ENCODE measurements at places on chromosomes 11 and 22.

GRCh38 chr22:25496396-25497064 lies 67.9 kb upstream of the GRK3 start:
- no peak for DNase-seq

- no peak for DNase-seq
Observed at GRCh38 chr11:41189701-41190436, 269.6 kb downstream of the LRRC4C start.

- no peak for DNase-seq
Observed at GRCh38 chr11:17954395-17955252, 58.2 kb downstream of the SERGEF start.

DNA sequence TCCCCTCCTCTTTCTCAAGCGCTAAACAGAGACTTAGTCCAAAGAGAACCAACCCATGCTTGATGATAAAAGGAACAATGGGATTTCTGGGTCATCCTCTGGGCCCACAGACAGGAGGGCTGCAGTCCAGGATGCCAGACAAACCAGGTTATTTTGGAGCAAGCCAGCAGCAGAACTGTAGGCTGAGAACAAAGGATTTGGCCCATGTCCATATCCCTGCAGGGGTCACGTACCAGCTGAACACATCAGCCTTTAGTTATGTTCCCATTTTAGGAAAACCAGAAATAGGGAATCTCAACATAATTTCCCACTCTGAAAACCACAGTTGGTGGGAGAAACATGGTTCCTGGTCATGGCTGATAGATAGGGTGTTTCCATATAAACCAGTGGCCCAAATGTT lies 533.6 kb upstream of the CADM1 start:
- no peak for DNase-seq

GRCh38 chr11:126079621-126080124 lies 17.0 kb upstream of the CDON start:
- DNase-seq: peak; percentile 14

DNA sequence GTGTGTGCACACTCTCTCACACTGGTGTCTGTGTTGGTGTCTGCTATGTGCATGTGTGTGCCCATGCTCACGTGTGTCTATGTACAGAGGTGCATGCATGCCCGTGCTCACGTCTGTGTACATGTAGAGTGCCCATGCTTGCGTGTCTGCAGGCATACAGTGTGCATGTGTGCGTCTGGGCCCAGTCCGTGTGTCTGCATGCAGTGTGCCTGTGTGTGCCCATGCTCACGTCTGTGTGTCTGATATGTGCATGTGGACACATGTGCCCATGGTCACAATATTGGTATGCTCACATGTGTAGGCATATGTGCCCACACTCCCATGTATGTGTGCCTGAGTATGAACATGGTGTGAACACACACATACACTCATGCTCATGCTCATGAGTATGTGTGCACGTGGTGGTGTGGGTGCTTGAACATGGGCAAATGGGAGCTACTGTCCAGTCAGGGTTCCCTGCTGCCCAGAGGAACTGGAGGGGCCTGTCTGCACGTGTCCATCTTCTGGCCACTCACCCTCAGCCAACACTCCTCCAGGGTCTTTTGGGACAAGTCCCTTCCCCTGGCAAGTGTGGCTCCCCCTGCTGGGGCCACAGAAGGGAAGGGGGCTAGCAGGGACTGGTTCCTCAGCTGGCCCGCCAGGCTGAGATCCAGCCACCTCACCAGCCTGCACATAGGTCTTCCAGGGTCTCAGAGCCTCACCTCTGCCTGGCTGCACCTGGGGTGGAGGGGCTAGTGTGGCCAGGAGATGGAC lies 7.3 kb upstream of the TBX1 start:
- DNase-seq: no peak

DNA sequence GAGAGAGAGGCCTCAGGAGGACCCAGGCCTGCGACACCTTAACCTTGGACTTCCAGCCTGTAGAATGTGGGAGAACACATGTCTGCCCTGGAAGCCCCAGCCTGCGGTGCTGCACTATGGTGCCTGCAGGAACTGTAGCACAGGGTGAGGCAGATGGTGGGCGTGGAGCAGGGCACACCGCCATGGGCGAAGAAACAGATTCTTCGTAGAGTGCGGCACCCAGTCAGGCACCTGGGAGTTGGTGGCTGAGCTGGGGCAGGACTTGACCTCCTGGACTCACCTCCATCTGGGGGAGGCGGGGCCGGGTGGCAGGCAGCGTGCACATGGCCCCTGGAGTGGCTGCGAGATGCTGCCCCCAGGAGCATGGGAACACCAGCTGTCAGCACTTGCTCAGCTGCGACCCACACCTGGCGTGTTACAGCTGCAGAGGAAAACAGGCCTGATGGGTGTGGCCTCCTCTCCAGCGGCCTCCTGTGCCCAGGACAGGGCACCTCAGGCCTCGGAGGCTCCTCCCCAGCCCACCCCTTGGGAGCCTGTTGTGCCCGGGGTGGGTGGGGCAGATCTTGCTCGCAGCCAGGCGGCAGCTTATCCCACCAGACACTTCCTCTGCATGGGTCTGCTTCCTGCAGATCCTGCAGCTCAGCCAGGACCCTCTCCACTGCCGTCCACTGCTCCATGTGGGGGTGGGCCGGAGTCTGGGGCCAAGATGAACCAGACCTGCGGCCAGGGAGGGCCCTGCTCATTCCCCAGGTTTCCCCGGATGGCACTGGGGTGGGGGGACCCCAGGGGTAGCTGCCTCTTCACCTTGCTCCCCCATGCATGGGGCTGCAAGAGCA lies 80.4 kb downstream of the MYEOV start:
- no peak for DNase-seq

Data from HAP-1 (cell line).